ENCODE measurements at places on chromosomes 11 and 22.

DNA sequence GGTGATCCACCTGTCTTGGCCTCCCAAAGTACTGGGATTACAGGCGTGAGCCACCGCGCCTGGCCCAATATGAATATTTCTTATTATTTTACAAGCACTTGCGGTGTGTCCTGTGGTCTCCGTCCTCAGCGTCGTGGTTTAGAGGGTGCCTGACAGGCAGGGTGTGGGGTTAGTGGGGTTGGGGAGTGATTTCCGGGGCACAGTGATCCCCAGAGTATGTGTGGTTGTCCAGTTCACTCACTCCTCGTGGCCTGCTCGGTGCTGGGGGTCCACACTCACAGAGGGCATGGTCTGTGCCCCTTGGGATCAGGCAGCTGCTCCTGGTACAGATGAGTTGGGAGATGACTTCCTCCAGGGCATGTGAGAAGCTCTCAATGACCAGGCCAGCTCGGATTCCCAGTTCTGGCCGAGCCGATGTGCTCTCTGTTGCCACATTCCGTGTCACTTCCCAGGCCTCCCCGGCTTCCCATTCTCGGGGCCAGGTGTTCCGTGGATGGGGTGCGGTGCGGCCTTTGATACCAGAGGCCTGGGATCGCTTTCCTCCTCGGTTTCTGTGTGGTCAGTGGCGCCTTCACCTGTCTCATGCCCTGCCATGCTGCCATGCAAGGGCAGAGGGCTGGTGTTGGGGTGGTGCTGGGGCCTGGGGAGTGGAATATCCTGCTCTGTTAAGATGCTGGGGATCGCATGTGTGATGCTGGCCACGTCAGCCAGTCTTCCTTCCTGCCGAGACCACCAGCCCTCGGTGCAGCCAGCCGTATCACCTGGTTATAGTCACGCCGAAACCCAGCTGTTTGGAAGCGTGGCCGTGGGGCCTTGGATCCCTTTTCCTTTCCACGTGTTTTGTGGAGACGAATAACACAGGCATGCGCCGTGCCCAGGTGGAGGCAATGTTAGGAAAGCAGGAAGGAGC lies 39.6 kb downstream of the PARVB start:
- DNase-seq = no peak

DNA sequence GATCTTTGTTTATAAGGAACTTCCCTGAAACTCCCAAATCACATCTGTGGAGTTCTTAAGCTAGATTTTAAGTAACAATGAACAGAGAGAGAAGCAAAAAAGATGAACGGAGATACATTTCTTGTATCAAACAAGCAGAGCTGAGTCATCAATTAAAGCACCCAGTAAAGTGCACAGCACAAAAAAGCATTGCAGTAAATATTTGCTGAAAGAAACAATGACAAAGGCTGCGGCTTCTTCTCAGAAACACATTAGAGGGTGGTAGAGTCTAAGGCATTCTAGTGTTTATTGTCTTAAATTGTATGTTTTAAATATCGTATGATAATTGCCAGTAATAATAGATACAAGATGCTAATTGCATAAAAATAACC lies 941.6 kb upstream of the CHORDC1 start:
- DNase-seq = peak; percentile 2

DNA sequence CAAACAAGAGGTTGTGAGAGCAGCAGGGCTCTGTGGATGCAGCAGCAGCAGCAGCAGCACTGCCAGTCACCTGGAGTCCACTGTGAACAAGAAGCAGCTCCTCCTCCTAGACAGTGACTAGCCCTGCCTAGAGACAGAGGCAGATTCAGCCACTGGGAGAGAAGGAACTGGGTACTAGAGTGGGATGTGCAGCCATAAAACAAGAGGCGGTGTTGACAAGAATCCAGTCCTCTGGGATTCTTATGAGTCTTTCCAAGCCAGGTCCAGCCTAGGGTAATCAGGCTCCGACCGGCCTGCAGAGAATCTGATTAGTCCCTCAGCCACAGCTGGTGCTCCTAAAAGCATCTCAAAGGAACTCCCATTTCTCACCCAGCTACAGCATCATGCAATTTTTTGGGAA lies 83.9 kb upstream of the USP47 start:
- DNase-seq = no peak

- DNase-seq = no peak
Measured at GRCh38 chr11:7532405-7533145, 18.8 kb downstream of the PPFIBP2 start.

DNA sequence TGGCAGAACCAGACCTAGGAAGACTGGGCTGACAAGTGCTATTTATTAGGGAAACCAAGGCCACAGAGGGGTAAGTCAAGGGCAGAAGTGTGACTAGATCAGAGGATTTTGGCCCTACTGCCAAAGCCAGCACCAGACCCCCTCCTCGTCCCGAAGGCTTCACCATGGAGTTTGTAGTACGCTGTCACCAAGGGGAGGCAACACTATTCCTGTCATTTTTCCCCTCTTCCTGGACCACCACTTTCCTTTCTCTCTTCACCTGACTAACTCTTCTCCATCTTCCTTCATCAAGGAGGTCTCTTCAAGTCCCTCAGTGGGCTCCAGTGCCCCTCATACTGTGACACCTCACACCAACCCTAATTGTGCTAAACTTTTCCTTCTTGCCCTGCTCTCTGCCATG lies 34.9 kb downstream of the MN1 start:
- no peak for DNase-seq

DNA sequence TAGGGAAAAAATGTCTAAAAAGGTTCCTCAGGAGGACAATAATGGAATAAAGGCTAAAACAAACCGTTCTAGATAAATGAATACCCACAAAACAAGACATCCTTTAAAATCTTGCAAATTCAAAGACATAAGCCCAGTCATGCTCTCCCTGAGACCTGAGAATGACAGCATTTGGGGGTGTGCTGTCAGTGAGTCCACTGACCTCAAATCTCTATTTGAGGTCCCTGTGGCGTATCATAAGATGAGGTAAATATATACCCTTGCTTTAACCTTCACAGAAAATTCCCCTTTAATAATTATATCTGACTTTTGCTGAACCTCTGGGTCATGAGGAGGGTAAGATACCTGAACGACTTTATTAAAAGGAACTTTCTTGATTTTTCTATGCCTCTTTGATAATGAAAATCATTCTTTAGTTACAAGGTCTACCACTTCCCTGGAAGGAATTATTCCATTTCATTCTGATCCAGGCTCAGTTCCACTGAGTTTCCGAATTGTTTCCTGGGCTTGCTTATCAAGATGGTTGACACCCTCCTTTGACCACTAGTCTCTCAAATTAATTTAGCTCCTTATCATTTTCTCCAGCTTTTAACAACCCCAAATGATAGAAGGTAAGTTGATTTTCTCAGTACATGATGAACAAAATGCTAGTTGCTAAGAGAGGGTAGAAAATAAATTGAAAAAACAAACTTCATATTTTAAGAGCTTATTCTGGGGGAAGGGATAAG lies 53.8 kb upstream of the CHRM4 start:
- no peak for DNase-seq

DNA sequence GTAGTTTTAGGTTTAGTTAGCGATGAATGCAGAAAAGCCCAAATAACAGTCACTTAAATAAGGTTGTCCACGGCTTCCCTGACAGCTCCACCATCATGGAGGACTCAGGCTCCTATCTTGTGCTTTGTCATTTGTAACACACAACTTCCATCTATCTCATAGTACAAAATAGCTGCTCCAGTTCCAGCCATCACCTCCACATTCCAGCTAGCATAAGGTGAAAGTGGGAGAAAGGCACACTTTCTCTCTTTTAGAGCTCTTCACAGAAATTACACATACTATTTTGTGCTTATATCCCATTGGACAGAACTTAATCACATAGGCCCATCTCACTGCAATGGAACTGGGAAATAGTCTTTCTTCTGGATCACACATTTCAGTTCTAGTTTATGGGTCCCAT lies 8.7 kb downstream of the THY1 start:
- no peak for DNase-seq

DNA sequence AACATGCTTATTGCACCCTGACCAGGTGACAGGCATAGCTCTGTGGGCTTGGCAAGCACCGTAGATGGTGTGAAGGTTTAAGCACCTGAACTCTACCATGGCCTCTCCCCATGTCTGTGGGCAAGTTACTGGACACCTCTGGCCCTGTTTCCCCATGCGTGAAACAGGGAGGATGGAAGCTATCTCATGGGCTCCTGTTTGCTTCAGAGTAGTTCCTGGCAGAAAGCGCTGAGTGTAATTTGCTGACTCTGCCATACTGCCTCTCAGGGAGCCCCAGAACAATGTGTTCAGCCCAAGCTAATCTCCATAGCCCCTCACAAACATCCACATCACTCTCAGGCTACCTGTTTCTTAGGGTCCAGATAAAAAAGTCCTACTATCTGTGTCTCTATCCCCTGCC lies 2.4 kb downstream of the CBX6 start:
- no peak for DNase-seq

- DNase-seq = no peak
Measured at GRCh38 chr11:107928767-107929507, 689 bp downstream of the RAB39A start.

- DNase-seq = no peak
Measured at GRCh38 chr11:11662578-11662977, 40.8 kb upstream of the GALNT18 start.

DNA sequence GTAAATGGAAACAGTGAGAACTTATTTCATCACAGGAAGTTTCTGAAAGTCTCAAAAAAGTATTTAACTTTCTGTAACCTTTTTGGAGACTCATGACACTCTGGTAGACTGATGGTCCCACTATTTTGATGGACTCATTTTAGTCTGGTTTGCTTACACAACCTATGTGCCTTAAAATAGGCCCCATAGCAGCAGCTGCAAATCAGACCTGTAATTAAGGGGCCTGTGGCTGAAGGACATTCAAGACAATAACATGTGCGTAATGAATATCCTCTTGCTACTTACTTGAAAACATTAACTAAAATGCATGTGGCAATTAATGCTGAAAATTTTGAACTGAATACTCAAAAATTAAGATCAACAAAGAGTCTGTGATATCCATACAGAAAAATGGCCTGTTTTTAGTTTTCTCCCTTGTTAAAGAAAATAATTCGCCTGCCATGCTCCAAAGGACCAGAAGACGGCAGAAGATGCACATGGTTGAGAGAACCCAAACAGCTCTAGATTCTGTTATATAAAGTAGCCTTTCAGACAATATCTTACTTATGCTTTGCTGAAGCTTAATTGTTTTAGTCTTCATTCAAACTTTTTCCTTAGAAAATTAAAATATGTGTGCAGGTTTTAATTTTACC lies 568.5 kb downstream of the KCNA4 start:
- peak; percentile 47 for DNase-seq

GRCh38 chr11:23202611-23203010 lies 342.3 kb upstream of the CCDC179 start:
- DNase-seq = no peak

- DNase-seq = peak; percentile 12
Measured at GRCh38 chr11:2991452-2992233, 486 bp downstream of the NAP1L4 start.

GRCh38 chr22:37044634-37045625 lies 6.6 kb upstream of the KCTD17 start:
- DNase-seq = no peak

GRCh38 chr22:49968831-49969661 lies 8.5 kb downstream of the PIM3 start:
- no peak for DNase-seq

- no peak for DNase-seq
Measured at GRCh38 chr11:88193278-88193677, 18.0 kb upstream of the RAB38 start.

- DNase-seq = peak; percentile 35
Measured at GRCh38 chr11:98194611-98195010, 826.1 kb upstream of the CNTN5 start.

- DNase-seq = no peak
Measured at GRCh38 chr22:48045369-48045768, 1282.9 kb downstream of the TBC1D22A start.

DNA sequence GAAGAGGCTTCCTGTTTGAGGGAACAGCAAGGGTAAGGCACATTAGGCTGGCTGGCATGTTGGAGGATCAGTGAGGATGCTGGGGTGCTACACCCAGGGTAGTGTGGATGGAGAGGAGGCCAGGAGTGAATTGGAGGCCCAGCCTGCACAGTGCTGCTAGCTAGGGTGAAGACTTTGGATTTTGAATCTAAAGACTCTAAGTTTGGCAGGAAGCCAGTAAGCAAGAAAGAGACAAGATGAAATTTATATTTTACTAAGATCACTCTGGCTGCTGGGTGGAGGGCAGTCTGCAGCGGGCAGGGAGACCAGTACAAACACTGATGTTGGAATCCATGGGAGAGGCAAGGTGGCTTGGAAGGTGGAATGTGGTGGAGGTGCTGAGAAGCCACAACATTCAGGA lies 43.6 kb downstream of the TSPAN18 start:
- no peak for DNase-seq

DNA sequence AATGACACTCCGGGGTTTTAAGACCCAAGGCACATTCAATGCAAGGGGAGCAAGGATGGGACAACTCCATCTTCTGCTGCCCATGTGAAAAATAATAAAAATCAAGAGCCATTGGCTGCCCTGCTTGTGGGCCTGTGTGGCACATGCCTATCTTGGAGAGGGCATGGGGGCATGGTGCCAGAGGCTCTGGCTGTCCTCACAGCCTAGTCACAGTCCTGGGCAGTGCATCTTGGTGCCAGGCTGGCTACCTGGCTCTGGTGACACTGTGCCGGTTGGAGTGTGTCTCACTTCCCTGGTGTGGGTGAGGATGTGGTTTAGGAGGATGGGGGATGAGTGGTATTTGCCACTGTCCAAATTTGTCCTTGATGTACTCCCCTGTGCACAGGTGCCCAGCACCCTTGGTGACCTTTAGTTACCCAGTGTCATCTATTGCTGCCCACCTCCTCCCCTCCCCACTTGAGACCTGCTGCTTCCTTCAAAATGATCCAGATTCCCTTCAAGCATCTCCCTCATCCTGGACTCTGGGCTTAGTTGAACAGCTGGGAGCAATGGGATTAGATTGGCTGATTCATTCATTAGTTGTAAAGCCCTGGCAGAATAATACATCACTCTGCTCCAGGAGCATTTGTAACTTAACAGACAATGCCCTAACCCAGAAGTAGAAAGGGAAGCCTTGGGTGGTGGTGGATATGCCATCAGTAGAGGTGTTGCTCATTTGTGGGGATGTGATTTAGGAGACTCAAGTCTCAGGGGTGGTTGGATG lies 4.6 kb downstream of the TMEM86A start:
- no peak for DNase-seq

- peak; percentile 28 for DNase-seq
Measured at GRCh38 chr11:105609341-105609781, 512 bp upstream of the GRIA4 start.

GRCh38 chr11:78717041-78717440 lies 142.4 kb upstream of the NARS2 start:
- no peak for DNase-seq

- DNase-seq = no peak
Measured at GRCh38 chr11:11641581-11641980, 19.8 kb upstream of the GALNT18 start.

DNA sequence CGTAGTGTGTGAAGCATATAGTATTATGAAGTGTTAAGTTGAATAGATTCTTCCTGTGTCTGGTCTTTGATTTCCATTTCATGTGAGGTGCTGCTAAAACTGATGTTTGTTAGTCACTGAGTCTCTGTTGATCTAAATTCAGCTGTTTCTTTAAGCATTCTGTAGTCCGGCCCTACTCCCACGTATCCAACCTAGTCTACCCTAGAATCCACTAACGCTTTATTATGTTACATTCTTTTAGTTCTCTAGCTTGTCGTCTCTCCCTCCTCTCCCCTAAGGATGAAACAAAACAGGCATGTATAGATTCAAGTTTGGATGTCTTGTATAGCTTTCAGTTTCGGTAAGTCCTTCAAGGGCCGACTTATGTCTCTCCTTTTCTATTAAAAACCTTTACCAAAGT lies 4.1 kb downstream of the WEE1 start:
- peak; percentile 36 for DNase-seq
